Hematopoietic multipotent progenitor cell treated with erythropoietin and hydrocortisone succinate and interleukin-3 and kit ligand, for 6 days (in vitro differentiated cells): ENCODE measurements at places on chromosomes 7 and 10.

DNA sequence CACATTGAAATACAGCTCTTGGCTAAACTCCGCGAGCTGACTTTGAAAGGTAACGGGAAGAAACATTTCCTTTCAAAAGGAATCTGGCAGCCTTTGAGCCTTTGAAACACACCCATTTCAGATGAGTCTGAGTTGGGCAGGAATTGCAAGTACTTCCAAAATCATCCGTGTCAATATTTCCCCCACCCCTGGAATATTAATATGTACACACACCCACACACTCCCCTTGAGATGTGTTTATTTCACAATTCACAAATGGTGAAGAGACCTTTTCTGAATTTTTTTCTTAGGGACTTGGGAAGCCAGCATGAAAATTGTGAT lies 438.7 kb upstream of the NRP1 start:
- no peak for DNase-seq

GRCh38 chr7:30840141-30841024 lies 69.2 kb downstream of the MINDY4 start:
- DNase-seq, result no peak

DNA sequence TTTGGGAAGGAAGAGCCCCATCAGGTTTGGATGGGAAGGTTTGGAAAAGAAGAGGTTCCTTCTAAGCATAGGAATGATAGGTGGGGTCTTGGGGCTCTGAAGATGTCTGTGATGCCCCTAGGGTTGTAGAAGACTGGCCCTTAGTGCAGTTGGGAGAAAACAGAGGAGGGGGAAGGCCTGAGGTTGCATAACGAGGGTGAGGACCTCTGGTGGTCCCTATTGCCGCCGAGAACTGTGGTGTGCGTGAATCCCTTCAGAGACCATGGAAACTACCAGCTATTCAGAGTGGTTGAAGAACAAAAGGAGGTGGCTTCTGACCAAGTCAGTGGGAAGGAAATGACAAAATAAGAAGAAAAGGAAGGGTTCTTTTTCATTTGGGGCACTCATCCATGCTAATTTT lies 3.1 kb upstream of the PKD2L1 start:
- DNase-seq, result no peak

GRCh38 chr7:158662610-158663427 lies 41.8 kb downstream of the NCAPG2 start:
- no peak for DNase-seq

DNA sequence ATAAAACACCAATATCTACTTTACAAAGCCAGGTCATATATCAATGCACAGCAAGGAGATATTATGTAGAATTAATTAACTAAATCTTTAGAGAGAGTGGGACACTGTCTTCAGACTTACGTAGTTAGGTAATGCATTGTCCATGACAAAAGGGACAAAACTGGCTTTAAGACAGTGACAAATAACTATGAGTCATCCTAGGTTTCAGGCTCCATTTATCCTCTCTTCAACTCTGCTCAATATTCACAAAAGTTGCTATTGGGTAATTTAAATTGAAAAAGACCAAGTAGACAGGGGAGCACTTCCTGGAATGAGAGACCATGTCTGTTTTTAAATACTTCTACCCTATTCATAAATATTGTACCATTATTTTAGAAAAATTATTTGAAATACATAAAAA lies 464.5 kb downstream of the ARL4A start:
- DNase-seq, result no peak

GRCh38 chr10:70850097-70850496 lies 34.3 kb downstream of the SGPL1 start:
- no peak for DNase-seq

GRCh38 chr10:86301971-86302370 lies 64.6 kb downstream of the GRID1 start:
- no peak for DNase-seq

- no peak for DNase-seq
Observed at GRCh38 chr7:115387137-115387536, 465.2 kb downstream of the MDFIC start.

DNA sequence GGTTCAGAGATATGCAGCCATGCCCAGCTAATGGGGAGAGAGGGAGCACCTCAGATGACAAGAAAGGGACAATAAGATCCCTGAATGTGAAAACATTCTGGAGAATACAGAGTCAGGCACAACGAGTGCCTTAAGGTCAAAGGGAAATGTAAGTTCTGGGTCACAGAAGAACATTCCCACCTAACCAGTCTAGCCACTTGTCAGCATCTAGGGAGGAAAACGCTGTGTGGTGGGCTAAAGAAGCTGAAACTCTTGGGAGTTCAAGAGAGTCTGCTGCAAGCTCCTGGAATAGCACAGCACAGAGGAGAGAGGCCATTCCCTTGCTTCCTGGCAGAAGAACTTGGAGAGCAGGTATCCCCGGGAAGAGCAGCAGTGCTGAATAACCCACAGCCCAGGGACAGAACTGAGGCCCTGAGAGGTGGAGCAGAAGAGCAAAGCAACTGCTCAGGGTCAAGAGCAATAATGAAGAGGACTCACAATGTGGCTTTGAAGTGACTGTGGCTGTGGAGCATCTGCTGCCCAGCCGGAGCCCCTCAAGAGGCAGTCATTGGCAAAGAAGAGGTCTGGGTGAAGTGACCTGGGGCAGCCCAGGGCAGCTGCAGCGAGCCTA lies 182.3 kb downstream of the NPSR1 start:
- DNase-seq, result no peak
